Activated T-helper 17 cell treated with anti-CD3 and anti-CD28 coated beads, Interleukin-2, amount 50 U/mL, for 72 hours (primary cell): ENCODE measurements at places on chromosomes 13 and 19. TPM values are rescaled to one million over a fixed set of nuclear protein-coding genes. Genes with fewer than 3 reads are reported as not detected.
A peak's percentile ranks its signal among the peaks of the same experiment; 100 is the strongest.

Gene ZNF823
- 1.9 TPM for total RNA-seq

Gene PRR36
- total RNA-seq, result 0.21 TPM

- ATAC-seq, result no peak
Measured at GRCh38 chr13:57437587-57437986, 194.0 kb upstream of the PCDH17 start.

Gene ZNF808
- total RNA-seq, result 45.0 TPM

DNA sequence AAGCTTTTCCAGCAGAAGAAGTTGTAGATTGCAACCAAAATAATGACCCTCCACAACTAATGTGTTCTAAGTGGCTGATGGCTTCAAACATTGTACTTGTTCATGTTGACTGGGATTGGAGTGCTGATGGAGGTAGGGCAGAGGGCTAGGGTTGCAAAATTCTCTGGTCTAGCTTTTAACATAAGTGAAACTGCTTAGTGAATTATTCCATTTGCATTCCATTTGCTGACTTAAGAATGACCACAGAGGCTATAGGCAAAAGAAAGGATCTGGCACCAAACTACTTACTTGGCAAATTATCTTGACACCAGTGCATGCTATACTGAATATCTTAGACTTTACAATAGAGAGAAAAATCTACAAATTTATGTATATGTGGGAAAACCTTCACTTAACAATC, 287.0 kb downstream of the FGF9 start:
- ATAC-seq, result no peak

GRCh38 chr19:32580353-32580900, 563 bp upstream of the PDCD5 start:
- ATAC-seq, result peak; percentile 14

DNA sequence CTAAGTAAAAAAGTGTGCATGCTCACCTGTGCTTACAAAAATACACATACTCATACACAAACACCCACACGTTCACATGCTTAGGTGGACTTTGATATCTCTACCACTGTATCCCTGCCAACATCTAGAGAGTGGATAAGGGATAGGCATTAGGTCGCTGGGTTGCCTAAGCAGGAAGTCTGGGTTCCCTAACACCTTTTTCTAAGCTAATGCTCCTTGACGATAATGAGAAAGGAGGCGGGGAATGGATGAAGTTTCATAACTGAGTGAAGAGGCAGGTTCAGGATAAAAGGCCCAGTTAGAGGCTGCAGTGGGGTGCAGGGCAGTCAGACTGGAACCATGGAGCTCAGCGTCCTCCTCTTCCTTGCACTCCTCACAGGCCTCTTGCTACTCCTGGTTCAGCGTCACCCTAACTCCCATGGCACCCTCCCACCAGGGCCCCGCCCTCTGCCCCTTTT, 41.9 kb upstream of the CYP2A7 start:
- ATAC-seq, result no peak

Gene VSIG10L
- total RNA-seq, result 1.2 TPM

Gene NPAS1
- total RNA-seq, result 0.73 TPM

Gene ZNF71
- total RNA-seq, result 4.8 TPM

GRCh38 chr13:45696610-45697226, 5.4 kb upstream of the CBY2 start:
- ATAC-seq, result peak; percentile 23

DNA sequence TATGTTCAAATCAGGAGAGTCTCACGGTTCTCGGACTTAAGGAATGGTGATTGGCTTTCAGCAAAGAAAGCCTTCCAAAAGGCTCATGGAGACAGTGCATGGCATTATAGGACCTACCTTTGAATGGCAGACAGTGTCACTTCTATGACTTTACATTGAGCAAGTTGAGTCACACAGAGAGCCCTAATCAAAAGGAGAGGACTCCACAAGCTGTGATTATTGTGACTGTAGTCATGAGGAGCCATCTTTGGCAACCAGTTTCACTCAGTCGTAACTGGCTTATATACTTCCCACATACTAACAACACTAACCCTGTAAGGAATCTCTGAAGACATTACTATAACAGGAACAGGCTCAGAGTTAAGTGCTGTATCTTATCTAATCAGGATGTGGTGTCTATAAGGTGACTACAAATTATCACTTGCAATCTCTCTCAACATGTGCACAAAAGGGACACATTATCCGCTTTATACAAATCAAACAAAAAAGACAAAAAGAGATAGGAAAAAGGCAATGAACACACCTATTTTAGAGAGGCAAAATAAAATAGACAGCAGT, 6.1 kb downstream of the LGALS14 start:
- peak; percentile 63 for ATAC-seq

Gene C1QTNF9
- total RNA-seq, result not detected

Gene INSR
- 5.0 TPM for total RNA-seq

Gene PSG3
- total RNA-seq, result 0.19 TPM

GRCh38 chr13:79662882-79663281, 181.9 kb downstream of the NDFIP2 start:
- no peak for ATAC-seq

GRCh38 chr19:7346488-7346971, 2.2 kb upstream of the ARHGEF18 start:
- no peak for ATAC-seq

GRCh38 chr13:24905242-24905641, 141.3 kb downstream of the RNF17 start:
- no peak for ATAC-seq

GRCh38 chr19:12932392-12933286, 872 bp downstream of the FARSA start:
- ATAC-seq, result no peak

- peak; percentile 81 for ATAC-seq
Measured at GRCh38 chr13:30679483-30680330, 55.6 kb upstream of the ALOX5AP start.

- ATAC-seq, result no peak
Measured at GRCh38 chr19:50710612-50711011, 9.0 kb downstream of the SHANK1 start.

GRCh38 chr19:1853295-1854038, 5.2 kb upstream of the REXO1 start:
- ATAC-seq, result peak; percentile 20

DNA sequence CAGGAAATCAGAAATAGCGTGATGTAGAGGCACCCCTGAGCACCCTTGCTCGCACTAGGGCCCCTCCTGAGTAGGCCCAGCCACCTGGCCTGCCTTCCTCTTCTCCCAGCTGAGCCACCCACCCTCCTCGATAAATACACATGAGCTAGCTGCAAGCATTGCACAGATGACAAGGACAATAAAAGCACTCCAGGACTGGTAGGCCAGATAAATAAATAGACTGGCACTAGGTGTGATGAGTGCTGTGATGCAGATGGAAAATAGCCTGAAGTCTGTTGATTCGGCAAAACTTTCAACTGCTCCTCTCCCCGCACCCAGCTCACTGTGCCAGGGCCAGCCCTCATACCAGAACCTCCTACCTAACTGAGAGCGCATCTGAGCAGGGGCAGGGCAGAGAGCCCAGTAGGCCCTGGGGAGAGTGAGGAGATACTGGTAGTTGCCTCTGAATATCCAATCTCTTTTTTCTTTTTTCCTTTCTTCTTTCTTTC, 54.5 kb upstream of the GPI start:
- ATAC-seq, result no peak

GRCh38 chr13:29849071-29849631, 1.3 kb downstream of the UBL3 start:
- ATAC-seq, result peak; percentile 26

Gene TMEM190
- total RNA-seq, result not detected

Gene LGALS14
- 0.69 TPM for total RNA-seq

DNA sequence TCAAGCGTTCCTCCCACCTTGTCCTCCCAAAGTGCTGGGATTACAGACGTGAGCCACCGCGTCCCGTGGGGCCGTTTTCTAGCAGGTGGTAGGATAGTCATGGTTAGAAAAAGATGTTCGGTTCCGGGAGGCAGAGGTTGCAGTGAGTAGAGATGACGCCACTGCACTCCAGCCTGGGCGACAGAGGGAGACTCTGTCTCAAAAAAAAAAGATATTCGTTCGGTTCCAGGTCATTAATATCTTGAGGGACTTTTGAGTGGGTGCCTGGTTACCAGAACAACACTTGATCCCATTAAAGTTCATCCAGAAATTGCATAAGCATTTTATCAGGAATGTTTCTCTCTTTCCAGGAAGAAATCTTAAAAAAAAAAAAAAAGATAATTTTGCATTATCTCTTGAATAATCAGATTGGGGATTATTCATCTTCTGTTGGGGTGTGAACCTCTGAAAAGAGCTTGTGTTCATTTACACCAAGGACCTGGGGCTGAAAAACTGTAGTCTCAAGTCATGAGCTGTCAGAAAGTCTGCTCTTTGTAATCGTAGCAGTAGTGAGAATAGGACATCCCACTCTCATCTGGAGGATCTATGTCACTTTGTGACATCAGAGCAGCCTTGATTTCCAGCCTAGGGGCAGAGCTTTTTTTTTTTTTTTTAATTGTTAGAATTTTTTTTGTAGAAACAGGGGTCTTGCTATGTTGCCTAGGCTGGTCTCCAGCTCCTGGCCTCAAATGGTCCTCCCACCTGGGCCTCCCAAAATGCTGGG, 1.0 kb upstream of the ETHE1 start:
- ATAC-seq, result peak; percentile 34

- ATAC-seq, result no peak
Measured at GRCh38 chr19:29380581-29380980, 145.2 kb upstream of the VSTM2B start.

GRCh38 chr13:89267734-89268133, 1596.6 kb downstream of the SLITRK5 start:
- ATAC-seq, result no peak

- no peak for ATAC-seq
Measured at GRCh38 chr13:48624858-48625257, 28.9 kb upstream of the CYSLTR2 start.

Gene ZNF556
- total RNA-seq, result 0.95 TPM

- peak; percentile 95 for ATAC-seq
Measured at GRCh38 chr13:93794197-93794885, 567.7 kb downstream of the GPC6 start.

DNA sequence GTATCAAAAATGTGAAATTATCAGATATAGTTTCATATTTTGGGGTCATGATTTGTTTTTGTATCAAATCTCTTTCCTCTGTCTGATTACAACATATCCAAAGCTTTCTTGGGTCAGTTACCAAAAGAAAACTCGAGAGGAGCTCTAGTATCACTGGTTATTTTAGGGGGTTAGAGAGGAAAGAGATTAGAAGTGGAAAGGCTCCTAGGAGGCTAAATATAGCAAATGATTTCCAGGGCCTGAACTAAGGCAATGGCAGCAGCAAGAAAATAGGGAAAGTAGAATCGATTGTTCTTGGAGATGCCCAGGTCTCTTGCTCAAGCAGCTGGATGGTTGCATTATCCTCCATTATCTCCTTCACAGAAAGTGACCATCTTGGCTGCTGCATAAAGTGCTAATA, 72.9 kb downstream of the NHLRC3 start:
- ATAC-seq, result no peak

- ATAC-seq, result peak; percentile 96
Measured at GRCh38 chr19:38039966-38040365, 133.0 kb downstream of the SIPA1L3 start.

DNA sequence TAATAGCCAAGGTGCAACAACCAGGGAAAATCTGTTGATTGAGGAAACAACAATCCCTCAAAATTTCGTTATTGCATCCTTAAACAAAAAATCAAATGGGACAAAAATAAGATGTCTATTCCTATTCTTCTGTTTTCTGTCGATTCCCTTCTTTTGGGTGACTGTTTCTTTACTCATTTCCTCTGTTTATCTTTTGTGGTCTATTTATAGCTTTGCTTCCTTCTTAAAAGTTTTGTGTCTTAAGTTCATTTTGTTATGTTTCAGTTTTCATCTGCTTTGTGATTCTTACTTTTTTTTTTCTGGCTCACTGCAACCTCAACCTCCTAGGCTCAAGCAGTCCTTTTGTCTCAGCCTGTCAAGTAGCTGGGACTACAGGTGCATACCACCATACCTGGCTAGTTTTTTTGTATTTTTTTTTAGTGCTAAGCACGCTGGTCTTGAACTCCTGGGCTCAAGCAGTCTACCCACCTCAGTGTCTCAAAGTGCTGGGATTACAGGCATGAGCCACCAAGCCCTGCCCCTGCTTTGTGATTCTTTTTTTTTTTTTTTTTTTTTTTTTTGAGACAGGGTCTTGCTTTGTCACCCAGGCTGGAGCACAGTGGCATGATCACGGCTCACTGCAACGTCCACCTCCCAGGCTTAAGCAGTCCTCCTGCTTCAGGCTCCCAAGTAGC, 10.4 kb downstream of the ZNF146 start:
- peak; percentile 50 for ATAC-seq

- no peak for ATAC-seq
Measured at GRCh38 chr19:12411893-12412292, 10.8 kb upstream of the ZNF799 start.

GRCh38 chr19:3833578-3834348, 35.1 kb downstream of the ZFR2 start:
- no peak for ATAC-seq

- no peak for ATAC-seq
Measured at GRCh38 chr19:18672044-18672451, 11.4 kb upstream of the CRTC1 start.

GRCh38 chr19:16418597-16418962, 53.2 kb downstream of the EPS15L1 start:
- ATAC-seq, result no peak

Gene IFNL1
- total RNA-seq, result 0.42 TPM

Gene TSHZ3
- 0.82 TPM for total RNA-seq

Gene RAX2
- total RNA-seq, result not detected

- no peak for ATAC-seq
Measured at GRCh38 chr19:11247391-11247790, 8.0 kb downstream of the ANGPTL8 start.

DNA sequence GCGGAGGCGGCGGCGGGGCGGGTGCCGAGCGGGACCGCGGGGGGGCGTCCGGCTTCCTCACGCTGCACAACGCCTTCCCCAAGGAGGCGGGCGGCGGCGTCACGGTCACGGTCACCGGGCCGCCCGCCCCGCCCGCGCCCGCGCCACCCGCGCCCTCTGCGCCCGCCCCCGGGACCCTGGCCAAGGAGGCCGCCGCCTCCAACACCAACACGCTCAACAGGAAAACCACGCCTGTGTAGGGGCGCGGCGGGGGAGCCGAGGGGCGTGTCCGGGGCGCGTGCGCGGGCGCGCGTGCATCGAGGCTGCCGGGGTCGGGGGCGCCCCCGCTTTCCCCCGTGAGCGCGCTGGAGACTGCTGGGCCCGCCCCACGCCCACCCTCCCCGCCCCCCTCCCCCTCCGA, 8.8 kb upstream of the CACNG6 start:
- no peak for ATAC-seq

Gene LILRB3
- total RNA-seq, result 1.8 TPM

GRCh38 chr19:19159534-19159933, 10.5 kb downstream of the MEF2B start:
- ATAC-seq, result no peak

DNA sequence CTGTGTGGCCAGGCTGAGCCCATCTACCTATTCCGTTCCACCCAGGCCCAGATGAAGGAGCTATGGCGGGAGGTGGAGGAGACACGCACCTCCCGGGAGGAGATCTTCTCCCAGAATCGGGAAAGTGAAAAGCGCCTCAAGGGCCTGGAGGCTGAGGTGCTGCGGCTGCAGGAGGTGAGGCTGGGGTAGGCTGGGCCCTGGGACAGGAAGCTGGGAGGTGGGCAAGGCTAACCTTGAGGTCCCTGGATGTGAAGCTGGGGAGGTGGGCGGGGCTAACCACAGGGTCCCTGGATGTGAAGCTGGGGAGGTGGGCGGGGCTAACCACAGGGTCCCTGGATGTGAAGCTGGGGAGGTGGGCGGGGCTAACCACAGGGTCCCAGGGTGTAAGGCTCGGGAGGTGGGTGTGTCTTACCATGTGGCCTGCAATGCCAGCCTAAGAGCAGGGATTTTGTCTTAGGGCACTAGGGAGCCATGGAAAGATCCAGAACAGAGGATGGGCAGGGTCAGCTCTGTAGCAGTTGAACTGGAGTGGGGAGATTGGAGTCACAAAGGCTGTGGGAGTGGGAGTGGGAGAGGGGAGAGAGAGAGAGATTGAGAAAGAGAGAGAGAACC, 36.9 kb downstream of the KCNC3 start:
- ATAC-seq, result no peak
